ENCODE measurements at places on chromosomes 1 and 21.

- peak; percentile 16 for DNase-seq
Observed at GRCh38 chr1:5950994-5951785, 41.0 kb downstream of the NPHP4 start.

- DNase-seq: no peak
Observed at GRCh38 chr21:40569357-40569756, 277.6 kb downstream of the DSCAM start.

DNA sequence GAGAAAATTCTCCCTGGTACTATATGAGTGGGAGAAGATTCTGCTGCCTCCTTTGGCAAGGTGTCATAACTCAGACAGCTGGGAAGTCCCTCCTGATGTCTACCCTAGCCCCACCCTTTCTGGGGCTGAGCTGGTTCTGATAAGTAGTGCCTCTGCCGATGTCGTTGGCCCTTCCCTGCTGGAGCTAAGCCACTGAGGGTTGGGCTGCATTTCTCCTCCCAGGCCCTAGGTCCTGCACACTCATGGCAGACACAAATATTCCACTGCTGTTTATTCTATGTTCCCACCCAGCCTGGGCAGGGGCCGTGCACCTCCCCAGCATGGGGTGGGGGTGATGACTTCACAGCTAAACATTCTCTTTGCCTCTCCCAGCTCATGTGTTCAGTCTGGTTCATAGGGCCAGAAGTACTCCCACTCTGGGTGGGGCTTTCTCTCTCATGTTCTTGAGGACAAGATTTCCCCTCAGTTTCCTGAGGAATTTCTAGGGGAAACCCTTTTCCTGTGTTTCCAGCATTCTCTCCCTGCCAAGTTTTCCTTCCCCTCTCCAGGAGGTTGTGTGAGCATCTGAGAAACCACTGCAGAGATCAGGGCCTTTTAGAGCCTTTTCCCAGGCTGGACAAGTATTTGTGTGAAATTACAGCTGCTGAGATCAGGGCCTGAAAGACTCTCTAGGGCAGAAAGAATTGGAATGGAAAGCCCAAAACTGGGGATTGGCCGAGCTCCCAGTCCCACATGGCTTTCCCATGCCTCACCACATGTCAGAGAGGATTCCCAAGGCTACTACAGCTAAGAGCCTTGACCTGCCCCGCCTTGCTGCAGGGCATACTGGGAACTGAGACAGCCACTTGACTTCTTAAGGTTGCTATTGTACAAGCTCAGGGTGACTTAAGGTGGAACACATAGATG, 66.2 kb downstream of the ATP2B4 start:
- DNase-seq: peak; percentile 28

DNA sequence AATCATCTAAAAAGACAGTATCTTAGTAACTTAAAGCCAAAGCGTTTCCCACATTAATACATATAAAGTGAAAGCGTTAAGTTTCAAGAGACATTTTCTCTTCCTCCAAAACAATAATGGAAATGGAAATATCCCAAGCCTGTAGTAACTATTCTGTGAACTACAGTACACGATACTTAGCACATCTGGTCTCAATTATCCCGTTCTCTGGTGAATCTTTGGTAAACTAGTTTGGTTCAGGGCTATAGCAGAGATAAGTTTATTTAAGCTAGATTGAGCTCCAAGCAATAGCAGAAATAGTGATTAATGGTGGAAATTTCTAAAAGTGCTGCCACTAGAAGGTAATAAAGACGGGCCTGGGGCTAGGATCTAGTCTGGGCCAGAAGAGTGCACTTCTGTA, 55.2 kb downstream of the PCNX2 start:
- DNase-seq: no peak
